ENCODE measurements at places on chromosomes 5 and 9. TPM values are rescaled to one million over a fixed set of nuclear protein-coding genes. Genes with fewer than 3 reads are reported as not detected.

DNA sequence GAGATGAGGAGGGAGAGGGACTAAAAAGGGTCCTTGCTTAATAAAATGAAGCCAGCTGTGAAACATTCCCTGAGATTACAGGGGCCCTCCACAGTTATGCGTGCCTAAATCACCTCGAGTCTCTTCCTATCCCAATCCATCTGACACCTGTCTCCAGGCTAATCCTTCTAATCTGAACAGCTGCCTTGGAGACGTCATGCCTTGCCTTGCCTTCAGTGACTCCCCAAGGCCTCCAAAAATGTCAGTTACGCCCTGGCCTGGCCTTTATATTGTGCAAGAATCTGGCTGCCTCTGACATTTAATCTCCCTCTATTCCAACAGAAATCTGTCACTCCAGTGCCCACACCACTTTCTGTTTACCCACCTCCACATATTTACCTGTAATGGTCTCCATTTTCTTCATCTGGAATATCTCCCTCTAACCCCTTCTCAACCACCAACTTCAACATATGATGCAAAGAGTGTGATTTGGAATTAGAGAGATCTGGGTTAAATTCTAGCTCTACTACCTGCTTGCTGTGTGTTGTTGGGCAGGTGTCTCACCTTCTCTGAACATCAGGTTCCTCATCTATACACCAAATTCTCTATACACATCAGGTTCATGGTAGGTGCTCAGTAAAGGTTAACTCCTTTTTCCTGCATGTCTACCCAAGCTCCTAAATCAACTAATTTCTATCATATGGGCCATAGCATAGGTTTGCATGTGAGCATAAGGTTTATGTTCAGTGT lies 57.9 kb downstream of the PTCD2 start:
- DNase-seq, result no peak

DNA sequence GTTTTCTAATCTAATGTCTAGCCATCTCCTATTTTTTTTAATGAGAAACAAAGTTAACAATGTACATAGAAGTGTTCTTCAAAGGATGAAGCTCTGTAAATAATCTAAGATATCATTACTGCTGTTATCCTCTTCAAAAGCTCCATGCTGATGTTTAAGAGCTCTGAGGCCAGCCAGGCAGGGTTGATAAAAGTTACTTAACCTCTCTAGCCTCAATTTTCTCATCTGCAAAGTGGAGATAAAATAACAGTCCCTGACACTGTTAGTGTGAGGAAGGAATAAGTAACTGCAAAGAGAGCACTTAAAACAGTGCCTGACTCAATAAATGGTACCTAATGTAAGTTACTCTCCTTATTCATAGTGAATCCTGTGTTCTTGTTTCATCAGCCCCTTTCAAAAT lies 60.1 kb downstream of the LHFPL2 start:
- DNase-seq, result no peak

DNA sequence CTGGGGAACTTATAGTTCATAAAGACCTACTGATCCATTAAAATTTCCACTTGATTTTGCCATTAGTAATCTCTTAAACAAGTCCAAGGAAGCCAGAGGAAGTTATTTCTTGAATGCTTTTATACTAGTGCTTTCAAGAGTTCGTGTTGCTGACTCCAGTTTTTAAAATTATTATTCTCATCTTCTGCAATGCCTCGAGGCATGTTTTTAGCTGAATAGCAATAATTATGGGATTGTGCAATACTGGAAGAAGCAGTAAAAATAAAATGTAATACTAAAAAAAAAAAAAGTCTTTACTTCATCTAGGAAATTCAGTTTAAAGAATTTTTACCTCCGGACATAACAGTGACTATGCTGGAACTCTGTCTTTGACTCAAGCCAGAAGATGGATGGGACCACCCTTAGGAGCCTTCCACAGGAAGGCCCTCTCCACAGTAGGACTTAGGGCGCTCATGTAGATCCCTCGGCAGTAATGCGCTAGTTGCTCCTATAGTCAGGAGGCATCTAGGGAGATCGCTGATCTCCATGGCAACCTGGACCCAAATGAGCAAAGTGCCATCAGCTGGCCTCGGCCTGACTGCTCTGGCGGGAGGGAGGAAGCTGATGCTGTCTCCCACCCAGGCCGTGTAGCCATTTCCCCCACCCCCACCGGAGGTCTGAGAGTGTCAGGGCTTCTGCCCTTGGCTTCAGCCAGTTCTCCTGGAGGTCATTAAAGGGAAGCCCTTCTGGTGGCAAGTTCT lies 56.7 kb downstream of the DAPK1 start:
- DNase-seq, result no peak

DNA sequence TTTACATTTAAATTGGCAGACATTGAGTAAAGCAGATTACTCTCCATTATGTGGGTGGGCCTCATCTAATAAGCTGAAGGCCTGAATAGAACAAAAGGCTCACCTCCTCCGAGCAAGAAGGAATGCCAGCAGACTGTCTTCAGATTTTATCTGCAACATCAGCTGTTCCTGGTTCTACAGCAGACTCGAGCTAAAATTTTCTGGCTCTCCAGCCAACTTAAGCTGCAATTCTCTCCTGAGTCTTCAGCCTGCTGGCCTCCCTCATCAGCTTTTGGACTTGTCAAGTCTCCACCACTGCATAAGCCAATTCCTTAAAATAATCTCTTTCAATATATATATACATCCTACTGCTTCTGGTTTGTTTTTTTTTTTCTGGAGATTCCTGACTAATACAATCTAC lies 12.5 kb downstream of the TRPM3 start:
- no peak for DNase-seq

DNA sequence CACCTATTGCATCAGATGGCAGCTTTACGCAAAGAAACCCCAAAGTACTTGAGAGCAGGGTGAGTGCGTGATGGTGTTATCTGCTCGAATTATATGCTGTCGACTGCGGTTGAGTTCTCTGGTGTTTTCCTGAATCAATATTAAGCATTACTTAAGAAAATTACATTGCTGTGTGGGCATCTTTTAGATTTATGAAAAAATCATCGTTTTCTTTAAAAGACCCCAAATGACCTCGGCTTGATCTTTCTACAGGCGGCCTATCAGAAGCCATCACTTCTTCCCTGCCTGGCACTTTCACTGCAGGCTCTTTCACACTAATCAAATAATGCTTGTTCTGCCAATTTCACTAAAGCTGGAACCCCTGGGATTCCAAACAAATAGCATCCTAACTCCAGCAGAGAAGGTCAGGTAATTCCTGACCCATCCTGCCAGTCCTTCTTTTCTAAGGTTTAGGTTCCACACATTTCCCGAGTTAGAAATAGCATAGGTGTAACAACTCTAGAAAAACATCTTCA lies 1.7 kb downstream of the UBE2QL1 start:
- DNase-seq, result no peak

DNA sequence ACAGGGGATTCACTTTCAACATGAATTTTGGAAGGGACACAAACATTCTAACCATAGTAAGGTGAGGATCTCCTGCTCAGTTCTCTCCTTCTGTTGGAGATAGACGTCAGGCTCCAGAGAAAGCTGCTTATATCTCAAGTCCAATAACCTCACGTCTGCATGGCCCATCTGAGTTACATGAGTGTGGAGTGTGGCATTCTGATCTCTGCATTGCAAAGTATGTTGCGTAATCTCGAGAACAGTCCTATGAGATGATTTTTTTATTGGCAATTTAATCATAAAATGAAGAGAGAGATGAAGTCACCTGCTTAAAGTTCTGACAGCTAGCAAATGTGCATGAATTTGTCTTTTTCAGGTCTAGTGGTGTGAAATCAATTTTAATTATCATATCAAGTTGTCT lies 118.8 kb downstream of the SLC12A2 start:
- DNase-seq, result no peak

GRCh38 chr9:114099669-114100270 lies 678 bp upstream of the KIF12 start:
- DNase-seq, result no peak

- DNase-seq, result no peak
These were observed 61.1 kb downstream of the SPATA31C2 start for GRCh38 chr9:88077071-88077617.

DNA sequence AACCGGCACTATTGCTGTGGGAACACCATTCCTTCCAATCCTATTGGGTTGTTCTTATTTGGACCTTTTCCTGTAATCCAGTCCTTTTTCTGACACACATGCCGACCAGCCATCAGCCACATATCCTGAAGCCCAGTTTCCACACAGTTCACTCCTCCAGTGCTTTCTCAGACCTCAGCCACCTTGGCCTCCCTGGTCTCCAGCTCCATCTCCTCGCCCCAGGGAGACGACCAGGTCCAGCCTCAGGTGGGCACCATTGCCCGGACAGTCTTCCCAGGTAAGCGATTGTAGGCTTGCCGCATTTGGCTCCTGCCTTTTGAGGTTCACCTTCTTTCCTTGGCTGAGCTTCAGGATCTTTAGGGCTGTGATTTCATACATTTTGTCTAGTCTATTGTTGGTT lies 15.2 kb upstream of the TERT start:
- no peak for DNase-seq

DNA sequence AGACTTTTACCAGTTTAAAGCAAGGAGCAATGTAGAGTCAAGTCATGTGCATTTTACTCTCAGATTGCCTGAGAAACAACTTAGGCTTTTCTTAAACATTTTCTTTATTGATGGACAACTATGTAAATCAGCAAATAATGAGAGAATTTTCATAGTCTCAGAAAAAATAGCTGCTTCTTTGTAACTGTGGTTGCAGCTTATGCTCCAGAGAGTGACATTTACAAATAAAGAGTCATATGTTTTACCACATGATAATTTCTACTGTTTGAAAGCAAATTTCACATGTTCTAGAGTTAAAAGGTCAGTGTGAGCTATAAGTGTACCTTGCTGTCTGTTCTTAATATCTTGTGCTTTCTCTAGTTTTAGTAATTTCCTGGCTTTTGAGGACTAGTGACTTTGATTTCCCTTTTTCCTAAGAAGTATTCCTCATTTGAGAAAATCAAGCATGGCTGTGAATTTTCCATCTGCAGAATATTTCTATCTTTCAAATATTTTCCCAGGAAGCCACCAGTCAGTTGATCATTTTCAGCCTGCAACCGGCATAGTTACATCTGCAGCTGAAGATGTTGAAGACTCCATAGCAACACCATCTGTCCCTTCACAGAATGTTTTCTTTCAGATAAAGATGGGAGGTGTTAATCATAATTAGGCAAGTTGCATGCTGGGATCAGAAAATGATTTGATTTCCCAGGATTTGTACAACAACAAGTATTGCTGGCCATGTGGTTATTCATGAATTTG lies 229.9 kb downstream of the SGCD start:
- no peak for DNase-seq

DNA sequence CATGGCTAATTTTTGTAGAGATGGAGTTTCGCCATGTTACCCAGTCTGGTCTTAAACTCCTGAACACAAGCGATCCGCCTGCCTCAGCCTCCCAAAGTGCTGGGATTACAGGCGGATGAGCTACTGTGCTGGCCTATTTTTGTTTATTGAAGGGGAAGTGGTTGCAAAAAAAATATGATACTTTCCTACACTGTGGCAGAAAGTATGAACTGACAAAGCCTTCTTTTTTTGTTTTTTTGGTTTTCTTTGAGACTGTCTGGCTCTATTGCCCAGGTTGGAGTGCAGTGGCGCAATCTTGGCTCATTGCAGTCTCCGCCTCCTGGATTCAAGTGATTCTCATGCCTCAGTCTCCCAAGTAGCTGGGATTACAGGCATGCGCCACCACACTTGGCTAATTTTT lies 50.9 kb downstream of the OSTF1 start:
- DNase-seq, result no peak

DNA sequence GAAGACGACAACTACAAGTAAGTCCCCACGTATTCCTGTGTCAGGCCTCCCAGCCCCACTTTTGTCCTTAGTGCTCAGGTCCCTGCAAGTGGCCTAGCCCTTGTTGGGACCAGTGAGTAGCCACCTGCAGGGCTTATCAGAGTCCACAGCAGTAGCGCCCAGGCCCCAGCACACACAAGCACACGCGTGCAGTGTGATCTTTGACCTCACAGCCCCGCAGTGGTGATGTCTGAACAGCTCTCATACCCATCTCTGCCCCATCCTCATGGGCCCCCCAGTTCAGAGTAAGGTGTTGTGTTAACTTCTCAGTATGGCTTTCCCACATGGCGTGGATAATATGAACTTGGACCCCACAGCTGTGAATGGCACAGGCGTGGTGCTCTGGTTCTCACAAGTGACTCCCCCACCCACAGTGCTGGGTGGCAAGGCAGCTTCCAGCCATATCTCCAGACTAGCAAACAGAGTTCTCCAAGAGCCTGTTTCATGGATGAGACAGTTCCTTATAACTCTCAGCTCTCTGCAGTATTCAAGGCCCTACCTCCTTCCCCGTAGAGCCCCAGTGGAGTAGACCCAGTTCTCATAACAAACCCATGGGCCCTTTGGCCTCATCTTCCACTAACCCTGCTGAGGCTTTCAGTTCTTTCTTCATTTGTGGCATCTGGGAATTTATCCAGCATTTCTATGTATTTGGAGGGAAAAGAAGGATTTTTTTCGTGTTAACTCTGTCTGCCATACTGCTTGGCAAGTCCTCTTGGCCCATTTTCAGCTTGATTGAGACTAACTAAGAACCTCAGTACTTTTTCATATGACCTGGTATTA lies 46.5 kb upstream of the ANGPTL2 start:
- no peak for DNase-seq

- DNase-seq, result no peak
These were observed 100.3 kb downstream of the PJA2 start for GRCh38 chr5:109309326-109310063.

DNA sequence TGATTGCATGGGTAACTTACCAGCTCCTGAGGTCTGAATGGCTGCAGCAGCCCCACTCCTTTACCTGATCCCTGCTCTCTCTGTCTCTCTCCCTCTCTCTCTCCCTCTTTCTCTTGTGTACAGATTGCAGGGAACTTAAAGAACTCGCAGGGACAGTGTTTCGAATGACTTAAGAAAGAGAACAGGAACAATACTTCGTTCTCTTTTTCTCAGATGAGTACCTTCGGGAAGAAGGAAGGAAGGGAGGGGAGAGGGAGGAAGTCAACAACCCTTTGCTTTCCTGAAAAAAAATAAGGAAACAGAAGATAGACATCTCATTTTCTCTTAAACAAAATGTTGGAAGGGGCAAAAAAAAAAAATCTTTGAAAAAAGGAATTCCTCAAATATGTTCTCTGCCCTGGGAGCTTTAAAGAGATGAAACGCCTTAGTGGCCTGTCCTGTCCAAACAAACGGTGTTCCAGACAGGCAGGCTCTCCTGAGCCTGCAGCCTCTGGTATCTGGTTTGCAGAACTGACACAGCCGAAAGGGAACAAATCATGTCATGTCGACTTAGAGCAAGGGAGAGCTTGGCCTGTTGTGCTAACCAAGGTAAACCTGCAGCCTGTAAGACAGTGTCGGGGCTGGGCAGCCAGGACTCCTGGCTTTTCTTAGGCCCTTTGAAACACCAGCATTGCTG lies at the start of gene ZNF366:
Gene ZNF366, minus strand, starts transcription at position 180 of the 676 bp plus-strand sequence. CDS start 45,914 bp downstream, outside the sequence.
- peak; percentile 30 for DNase-seq

DNA sequence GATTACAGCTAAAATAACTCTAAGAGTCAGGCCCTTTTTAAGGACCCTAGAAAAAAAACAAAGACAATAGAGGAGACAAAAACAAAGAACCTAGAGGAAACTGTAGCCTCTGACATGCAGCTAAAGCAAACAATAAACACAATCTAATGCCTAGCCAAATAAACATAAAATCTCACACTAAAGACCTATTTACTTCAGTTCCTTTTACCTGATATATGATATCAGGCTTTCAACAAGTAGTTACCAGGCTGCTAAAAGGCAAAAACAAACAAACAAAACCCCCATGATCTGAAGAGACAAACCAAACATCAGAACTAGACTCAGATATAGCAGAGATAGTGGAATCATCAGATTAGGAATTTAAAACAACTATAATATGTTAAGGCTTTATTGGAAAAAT lies 226.5 kb upstream of the POU5F2 start:
- DNase-seq, result no peak

Gene GRM6
- total RNA-seq, result not detected

Gene CCL27
- total RNA-seq, result not detected

Gene CDKN2A
- 0.60 TPM for total RNA-seq

Gene SLC4A9
- total RNA-seq, result not detected

Gene ANP32B
- 6.3 TPM for total RNA-seq

Data from lung microvascular endothelial cell (primary cell).